ENCODE measurements at places on chromosomes 11 and 22.

DNA sequence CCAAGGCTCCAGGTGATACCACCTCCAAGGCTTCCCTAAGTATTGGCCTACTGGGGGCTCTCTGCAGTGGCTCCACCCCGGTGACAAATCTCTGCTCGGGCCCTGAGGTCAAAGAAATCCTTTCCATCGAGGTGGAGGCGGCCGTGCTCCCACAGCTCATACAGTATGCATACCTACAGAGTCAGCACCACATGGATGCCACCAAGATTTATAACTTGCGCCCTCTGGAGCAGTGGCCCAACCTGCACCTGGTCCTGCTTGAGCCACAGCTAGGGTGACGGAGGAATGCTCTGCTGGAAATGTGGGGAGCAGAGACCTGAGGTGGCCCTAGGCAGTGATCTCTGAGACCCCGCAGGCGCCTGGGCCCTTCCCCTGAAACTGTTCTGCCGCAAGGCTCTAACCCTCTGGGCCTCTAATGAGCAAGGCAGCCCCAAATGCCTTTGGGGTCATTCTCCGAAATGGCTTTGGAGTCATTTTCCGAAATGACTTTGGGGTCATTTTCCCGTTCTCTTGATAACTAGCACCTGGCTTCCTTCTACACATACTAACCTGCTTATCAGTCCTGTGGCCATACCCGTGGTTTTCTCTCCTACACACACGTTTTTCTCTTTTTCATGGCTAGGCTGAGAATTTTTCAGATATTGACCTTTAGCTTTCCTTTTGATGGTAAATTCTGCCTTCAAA is 33.9 kb downstream of the TMEM45B start:
- no peak for DNase-seq

DNA sequence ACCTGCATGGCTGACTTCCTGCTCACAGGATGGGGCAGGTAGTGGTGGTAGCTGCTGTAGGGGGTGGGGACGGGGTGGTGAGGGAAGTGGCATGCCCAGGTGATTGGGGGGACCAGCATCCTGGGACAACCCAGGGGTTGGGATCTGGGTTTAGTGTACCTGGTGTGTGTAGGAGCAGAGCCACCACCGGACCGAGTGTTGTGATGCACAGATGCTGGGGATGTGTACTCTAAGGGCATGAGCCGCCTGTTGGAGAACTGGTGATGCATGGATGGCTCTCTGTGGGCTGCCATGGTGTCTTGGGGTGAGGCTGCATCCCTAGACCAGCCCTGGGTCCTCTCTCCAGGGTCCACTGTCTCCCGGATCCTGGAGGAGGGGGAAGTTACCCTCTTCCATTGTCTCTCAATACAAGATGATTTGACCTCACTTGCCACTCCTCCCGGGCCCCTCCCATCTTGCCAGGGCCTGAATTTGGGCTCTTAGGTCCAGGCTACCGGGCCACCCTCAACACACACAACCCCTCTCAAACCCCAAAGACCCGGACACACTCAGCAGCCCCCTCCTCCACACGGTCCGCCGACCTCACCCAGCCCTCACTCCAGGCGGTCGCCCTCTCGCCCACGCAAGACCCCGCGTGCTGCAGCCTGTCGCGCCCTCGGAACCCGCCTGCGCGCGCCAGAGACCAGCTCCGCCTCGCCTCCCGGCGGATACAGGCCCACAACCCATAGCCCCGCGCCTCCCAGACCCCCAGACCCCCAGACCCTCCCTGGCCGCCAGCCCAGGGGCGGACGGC is 619 bp downstream of the LRRC75B start:
- DNase-seq: peak; percentile 40

- DNase-seq: no peak
These were observed 4.7 kb downstream of the TPST2 start for GRCh38 chr22:26585104-26585790.

- no peak for DNase-seq
These were observed 62.7 kb downstream of the PAK1 start for GRCh38 chr11:77411137-77411707.

GRCh38 chr11:95066716-95067038 is at the start of gene SRSF8:
SRSF8 (plus strand) TSS chr11:95066919; CDS start chr11:95067227, 308 bp downstream.
- no peak for DNase-seq

DNA sequence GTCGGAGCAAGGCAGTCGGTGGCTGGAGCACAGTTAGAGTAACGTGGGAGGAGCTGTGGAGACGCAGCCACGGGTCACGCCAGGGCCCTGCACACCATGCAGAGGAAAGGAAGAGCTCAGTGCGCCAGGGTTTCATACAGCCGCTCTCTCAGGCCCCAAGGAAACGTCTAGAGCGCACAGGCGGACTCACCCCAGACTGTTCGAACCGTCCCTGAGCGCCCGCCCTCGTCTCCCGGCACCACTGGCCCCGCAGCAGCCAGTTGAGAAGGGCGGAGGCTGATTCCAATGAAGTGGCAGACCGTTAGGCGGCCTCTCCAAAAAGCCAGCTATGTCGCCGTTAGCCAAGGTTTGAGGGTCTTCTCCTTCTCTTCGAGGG is 483 bp upstream of the HYLS1 start:
- no peak for DNase-seq

- DNase-seq: no peak
These were observed 11.6 kb downstream of the PPFIBP2 start for GRCh38 chr11:7525424-7525823.

GRCh38 chr11:3123305-3123704 is 41.8 kb downstream of the OSBPL5 start:
- no peak for DNase-seq

- no peak for DNase-seq
These were observed 222.9 kb downstream of the CTTN start for GRCh38 chr11:70621241-70621640.

All from activated T-cell treated with anti-CD3 and anti-CD28 coated beads, Interleukin-2, amount 50 U/mL, for 48 hours (primary cell).